Naive thymus-derived CD4-positive, alpha-beta T cell (primary cell): ENCODE measurements at places on chromosomes 12 and 14.

DNA sequence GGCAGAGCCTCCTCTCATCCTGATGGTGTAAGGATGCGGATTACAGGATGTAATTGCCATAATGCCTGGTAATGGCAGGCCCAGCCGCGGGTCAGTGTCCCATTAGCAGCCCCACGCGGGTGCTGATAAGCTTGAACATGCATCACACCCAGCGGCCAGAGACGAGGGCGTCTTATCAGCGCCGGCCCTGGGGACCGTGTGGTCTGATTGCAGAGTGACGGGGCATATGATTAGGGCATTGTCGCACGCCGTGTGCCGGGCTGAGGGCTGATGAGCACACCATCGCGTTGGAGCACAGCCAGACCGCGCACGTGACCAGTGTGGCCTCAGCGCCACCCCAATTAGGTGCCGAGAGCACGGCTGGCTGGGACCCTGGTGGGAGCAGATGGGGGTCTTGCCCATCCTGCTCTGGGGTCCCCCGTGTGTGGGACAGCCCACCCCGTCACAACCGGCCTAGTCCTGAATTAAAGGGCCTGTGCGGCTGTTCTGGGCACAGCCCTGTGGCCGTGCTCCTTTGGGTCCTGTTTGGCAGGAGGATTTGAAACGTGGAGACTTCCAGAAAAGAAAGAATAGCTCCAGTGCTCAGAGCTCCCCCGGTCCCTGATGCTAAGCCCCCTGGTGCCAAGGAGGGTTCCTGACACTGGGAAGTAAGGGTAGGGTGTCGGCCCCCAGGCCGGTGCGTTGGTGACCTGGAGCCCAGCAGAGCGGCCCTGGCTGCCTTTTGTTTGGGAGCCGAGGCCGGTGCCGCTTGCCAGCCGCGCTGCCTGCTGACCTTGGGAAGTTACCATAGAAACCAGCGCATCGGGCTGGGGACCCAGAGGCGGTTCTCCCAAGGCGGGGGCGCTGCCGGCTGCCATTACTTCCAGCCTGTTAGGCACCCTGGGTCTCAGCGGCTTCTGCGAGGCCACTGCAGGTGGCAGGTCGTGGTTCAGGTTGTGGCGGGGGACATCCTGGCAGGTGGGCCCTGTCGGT, 20.7 kb downstream of the KIF26A start:
- H3K27me3 ChIP-seq, result no peaks in the 10 kb centered on the region
- no peaks in the 10 kb centered on the region for H3K36me3 ChIP-seq
- no peak overlapping the region for H3K27ac ChIP-seq
- no peak for DNase-seq
- H3K4me3 ChIP-seq, result no peak overlapping the region
- no peaks in the 10 kb centered on the region for H3K4me1 ChIP-seq

DNA sequence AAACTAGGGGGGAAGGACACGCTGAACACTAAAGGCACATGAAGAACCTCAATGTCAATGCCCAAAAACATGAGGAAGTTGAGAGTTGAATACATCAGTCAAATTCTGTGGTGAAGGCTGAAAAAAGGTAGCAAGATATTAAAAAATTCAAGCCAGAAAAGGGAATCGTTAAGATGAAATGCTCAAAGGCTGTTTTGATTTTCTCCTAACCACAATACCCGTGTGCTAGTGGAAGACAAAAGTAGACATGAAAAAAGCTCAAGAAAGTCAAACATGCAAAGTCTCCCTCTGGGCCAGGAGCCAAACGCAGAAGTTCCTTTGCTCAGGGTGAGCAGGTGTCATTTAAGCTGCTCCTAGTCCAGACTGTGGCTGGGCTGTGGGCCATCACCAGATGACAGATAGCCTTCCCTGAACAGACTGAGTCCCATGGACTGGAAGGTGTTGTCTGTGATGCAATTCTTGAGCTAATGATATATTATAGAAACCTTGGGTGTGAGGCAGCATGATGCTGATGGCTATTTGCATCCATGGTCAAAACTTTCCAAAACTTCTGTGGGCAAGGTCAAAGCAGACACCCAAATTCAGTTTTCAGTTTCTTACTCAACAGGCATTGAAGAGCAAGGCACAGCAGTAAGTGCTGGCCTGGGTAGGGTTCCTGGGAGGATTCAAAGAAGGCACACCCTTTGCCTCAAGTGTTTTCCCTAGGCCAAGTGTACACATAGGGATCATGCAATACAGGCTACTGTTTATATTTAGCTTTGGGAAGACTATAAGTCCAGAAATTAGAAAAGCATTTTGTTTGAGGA, 81.6 kb downstream of the MYRFL start:
- no peak for DNase-seq
- H3K27ac ChIP-seq, result no peak overlapping the region
- no peaks in the 10 kb centered on the region for H3K27me3 ChIP-seq
- no peak overlapping the region for H3K4me3 ChIP-seq

DNA sequence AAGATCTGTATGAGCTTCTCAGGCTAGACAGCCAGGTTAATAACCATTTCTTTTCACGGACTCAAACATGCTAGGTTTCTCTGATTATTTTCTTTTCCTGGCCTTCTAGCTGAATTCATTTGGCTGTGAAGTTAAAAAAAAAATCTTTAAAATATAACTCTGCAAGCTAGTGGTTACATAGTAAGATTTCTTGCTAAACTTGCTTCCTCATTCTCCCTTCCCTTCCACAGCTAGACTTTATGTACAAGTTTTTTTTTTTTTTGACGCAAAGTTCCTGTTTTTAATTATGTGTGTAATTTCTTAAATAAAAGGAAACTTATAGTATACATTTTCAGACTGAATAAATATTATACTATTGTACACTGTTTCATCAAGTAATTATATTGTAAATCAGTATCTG, 145.4 kb downstream of the TMTC2 start:
- no peak overlapping the region for H3K4me3 ChIP-seq
- H3K36me3 ChIP-seq, result no peaks in the 10 kb centered on the region
- DNase-seq, result no peak
- H3K4me1 ChIP-seq, result no peaks in the 10 kb centered on the region
- no peaks in the 10 kb centered on the region for H3K27me3 ChIP-seq
- no peak overlapping the region for H3K27ac ChIP-seq

GRCh38 chr12:40175045-40175444, 49.8 kb upstream of the LRRK2 start:
- H3K4me1 ChIP-seq, result no peaks in the 10 kb centered on the region
- H3K27ac ChIP-seq, result no peak overlapping the region
- H3K4me3 ChIP-seq, result no peak overlapping the region
- DNase-seq, result no peak

- no peak for DNase-seq
- H3K27me3 ChIP-seq, result no peaks in the 10 kb centered on the region
- H3K36me3 ChIP-seq, result no peaks in the 10 kb centered on the region
- no peak overlapping the region for H3K4me3 ChIP-seq
- no peak overlapping the region for H3K27ac ChIP-seq
Observed at GRCh38 chr14:68550338-68550715, 242.5 kb downstream of the ZFP36L1 start.

DNA sequence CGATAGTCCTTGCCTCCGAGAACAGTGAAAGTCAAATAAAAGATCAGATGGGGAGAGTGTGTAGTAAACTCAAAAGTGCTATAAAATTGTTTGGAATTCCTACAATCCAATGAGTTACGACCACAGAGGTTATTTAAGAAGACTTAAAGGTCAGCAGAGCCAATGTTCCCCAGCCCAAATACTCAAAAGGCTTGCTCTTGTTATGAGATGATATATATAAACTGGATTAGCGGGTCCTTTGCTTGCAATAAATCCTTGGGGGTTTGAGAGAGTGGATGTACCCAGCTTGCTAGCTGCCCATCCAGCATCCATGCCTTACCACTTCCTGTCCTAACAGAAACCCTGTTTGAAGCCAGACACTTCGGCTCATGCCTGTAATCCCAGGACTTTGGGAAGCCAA, 29.0 kb upstream of the MED13L start:
- no peaks in the 10 kb centered on the region for H3K4me1 ChIP-seq
- H3K4me3 ChIP-seq, result no peak overlapping the region
- no peak overlapping the region for H3K27ac ChIP-seq

GRCh38 chr12:55931780-55932550, 1.0 kb downstream of the DGKA start:
- peak overlapping the region; percentile 82 for H3K4me3 ChIP-seq
- peaks cover 29% of the 10 kb centered on the region for H3K4me1 ChIP-seq
- H3K27me3 ChIP-seq, result no peaks in the 10 kb centered on the region
- H3K27ac ChIP-seq, result peak overlapping the region; percentile 90
- DNase-seq, result no peak
- H3K36me3 ChIP-seq, result no peaks in the 10 kb centered on the region
